ENCODE measurements at places on chromosomes 3 and 15.

DNA sequence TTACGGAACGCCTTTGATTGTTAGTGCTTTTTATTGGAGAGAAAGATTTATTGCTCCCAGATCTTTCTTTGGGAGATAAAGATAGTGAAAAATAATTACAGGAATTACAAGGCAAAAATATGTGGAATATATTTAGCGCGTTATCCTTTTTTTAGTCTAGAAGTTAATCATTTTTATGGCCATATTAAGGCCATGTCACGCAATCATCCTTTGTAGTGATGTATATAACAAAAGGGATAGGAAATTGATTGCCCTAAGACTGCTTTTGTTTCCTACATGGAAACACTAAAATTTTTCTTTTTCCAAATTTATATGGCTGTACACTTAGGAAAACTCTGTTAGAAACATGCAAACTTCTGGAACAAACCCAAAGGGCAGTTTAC, 1.5 kb downstream of the TRPC1 start:
- DNase-seq, result no peak

DNA sequence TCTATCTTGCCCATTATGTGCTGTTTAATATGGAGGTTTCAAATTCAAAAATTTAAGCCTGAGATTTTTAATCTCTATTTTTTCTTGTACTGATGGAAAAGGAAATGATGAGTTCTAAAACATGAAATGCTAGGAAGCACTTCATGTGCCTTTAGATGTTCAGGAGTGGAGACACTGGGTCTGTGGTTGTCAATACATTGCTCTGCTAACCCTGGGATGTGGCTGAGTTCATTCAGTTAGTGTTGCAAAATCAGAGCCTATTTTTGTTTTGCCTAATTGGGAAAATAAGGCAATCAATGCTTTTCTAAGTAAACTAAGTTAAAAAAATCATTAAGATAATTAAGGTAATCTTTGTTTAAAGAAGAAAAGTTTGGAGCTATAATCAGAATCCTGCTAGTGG, 83.1 kb downstream of the DIPK2A start:
- no peak for DNase-seq

GRCh38 chr15:22968366-22968765, 11.8 kb downstream of the CYFIP1 start:
- no peak for DNase-seq

DNA sequence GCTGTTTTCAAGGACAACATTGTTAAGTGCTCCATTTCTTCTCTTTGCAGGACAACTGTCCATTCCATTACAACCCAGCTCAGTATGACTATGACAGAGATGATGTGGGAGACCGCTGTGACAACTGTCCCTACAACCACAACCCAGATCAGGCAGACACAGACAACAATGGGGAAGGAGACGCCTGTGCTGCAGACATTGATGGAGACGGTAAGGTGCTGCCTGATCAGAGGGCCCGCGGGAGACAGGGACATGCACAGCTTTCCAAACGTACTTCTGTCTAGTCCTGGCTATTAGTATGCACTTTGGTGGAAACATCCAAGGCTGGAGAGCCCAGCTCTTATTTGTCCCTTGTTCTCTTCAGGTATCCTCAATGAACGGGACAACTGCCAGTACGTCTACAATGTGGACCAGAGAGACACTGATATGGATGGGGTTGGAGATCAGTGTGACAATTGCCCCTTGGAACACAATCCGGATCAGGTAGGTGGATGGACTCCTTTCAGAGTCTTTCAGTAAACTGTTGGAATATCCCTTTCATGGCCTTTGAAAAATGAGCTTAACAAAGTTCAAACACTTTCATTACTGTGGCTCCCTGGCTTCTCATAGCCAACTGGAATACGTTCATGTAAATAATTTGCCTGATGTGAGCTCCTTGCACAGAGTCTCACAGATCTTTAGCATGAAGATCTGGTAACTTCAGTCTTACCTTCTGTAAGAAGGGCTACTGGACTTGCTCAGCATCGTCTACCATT, 10.4 kb downstream of the THBS1 start:
- no peak for DNase-seq

DNA sequence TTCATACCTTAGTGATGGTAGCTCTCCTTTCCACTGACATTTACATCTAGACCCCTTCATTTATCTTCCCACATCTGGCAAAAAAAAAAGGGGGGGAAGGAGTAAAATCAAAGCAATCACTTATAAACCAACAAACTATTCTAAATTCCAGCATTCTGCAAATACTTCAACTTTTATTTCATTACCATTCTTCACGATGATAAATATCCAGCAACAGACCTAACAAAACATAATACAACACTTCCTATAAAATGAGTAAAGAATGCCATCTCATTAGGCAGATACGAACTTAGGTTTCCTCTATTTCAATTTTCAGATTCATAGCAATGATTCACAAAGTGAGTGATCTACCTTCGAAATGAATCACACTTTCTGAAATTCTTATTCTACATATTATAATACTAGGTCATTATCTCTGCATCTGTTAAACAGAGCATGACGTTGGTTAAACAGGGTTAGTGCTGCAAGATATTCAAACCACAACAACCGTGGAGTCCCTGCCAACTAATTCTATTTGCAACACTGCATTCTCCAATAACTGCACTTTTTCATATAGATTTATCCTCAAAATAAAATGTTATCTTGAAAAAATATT, at the start of gene LRRFIP2:
Gene LRRFIP2 (minus strand): TSS at position 51 of the 595 bp plus-strand sequence. CDS start 25,599 bp downstream, outside the sequence.
- no peak for DNase-seq

DNA sequence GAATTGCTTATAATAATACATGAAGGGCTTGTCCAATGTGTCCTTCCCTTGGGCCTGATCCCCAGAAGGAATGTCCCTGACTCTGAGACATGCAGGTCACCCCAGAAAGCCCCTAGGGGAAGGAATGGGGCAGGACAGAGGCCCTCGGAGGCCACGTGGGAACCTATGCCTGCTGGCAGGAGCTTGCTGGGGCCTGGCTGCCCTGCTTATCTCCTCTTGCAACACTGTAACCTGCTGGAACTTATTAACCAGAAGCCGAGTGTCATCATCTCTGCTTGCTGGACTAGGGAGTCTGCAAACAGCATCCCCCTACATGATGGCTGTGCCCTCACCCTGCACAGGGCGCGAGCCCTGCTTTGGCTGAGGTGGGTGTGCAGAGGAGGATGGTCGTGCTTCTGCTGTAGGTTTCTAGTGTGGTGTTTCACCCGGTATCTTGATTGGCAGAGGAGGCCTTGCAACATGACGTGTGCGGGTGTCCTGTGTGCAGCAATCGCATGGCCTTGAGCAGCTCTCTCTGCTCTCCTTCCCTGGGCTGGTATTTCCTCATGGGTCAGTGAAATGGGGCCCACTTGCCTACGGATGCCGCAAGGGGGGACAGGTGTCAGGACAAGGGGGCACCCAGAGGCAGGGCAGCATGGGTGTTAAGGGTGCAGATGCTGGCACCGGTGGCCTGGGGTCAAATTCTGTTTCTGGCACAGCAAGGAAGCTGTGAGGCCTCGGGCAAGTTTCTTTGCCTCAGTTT, 5.0 kb downstream of the CHST13 start:
- DNase-seq, result no peak

DNA sequence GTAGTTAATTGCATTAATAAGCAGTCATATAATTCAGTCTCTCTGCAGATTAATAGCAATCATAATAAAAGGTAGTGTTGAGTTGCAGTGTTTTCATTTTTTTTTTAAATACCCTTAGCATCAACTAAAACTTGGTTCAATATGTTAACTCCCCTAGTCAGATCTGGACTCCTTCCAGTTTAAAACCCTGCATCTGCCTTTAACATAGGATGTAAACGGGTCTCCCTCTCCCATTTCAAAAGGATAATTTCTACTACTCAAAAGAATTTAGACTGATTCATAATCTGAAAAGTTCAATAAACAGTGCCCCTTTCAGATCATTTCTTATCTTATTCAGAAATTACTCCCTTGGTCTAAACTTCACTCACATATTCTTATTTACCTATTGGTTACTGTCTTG, 11.4 kb downstream of the CPOX start:
- no peak for DNase-seq

GRCh38 chr3:163043074-163043473, 1546.5 kb downstream of the OTOL1 start:
- no peak for DNase-seq

DNA sequence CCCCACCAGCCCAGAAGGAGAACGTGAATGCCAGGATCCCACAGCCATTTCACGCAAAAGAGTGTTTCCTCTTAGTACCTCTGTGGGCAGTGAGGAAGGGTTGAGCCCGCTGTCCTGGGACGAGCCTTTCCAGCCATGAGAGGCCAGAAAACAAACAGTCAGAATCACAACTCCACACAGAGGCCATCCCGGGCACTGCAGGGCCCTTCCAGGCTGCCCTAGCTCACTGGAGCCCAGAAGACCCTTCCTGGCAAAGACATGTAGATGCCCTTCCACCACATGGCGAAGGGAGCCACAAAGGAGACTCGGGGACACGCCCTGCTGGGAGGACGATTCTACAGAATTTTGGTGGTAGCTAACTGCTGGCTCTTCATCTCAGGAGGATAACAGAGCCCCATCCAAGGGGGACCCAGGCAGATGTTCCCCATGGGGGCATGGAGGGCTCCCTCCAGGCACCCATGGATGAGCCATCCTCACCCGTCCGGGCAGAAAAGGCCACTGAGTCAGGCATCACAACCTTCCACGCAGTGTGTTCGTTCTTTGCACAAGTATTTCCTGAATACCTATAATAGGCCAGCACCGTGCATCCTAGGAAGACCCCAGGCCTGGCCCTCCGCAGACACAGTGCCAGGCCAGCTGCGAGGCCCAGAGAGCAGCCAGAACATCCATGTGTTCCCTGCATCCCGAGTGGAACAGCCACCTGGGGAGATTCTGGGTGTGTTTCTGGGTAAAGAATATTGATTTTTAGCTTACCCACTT, 47.2 kb downstream of the SLC12A8 start:
- no peak for DNase-seq

DNA sequence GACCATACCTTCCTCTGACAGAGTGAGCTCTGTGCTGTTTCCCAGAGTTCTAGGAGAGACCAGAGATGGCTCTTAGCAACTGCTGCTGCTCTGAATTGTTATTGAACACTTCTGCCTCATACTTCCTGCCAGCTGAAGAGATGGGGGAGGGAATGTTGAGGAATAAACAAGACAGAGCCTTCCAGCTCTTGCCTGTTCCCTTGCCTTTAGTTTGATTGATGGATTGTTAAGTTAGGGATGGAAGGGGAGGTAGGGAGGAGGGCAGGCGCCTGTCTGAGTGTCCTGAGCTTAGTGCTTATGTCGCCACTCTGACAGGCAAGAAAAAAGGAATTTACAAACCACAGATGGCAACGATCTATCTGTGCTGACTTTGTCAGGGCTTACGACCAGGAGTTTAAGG, 42.8 kb downstream of the ZNF609 start:
- no peak for DNase-seq

GRCh38 chr3:82999777-83000176, 1238.3 kb upstream of the GBE1 start:
- DNase-seq, result no peak

- DNase-seq, result no peak
These were observed 14.0 kb downstream of the MAPKBP1 start for GRCh38 chr15:41788262-41788661.

GRCh38 chr3:142849148-142849547, 39.7 kb downstream of the PCOLCE2 start:
- DNase-seq, result no peak

- no peak for DNase-seq
These were observed 106.0 kb downstream of the UBE2E2 start for GRCh38 chr3:23308986-23309625.

- DNase-seq, result no peak
These were observed 60.5 kb downstream of the GLDN start for GRCh38 chr15:51401872-51402517.

DNA sequence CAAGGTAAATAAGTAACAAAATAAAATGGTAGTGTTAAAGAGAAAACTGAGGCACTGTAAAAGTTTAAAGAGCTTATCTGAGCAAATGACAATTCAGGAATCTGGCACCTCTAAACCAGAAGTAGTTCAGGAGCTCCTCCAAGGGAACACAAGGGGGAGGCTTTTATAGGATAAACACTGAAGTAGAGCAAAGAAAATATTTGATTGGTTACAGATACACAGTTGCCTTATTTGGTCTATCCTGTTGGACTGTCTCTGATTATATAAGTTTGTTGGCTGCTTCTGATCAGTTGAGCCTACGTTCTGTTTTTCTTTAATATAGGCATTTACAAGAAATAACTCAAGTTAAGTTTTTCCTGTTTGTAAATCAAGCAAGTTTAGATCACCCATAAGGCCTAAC, 146.9 kb downstream of the ERC2 start:
- no peak for DNase-seq

DNA sequence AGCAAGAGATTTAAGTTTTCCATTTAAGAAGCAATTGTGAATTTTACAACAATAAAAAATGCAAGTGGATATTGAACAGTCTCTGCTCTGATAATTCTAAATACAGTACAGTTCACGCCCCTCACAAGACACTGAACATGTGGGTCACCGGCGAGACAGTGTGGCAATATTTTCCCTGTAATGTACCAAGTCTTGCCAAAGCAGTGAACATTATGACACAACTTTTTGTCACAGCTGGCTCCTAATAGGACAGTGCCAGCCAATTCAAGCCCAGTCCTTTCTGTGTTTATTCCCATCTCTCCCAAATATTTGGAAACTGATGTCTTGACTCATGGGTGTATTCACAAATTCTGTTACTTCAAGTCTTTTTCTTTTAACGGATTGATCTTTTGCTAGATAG, 62.3 kb downstream of the PPARG start:
- no peak for DNase-seq

- no peak for DNase-seq
These were observed 1.4 kb upstream of the SLC6A11 start for GRCh38 chr3:10814623-10815022.

GRCh38 chr15:46309914-46310313, 675.1 kb downstream of the SQOR start:
- DNase-seq, result no peak

DNA sequence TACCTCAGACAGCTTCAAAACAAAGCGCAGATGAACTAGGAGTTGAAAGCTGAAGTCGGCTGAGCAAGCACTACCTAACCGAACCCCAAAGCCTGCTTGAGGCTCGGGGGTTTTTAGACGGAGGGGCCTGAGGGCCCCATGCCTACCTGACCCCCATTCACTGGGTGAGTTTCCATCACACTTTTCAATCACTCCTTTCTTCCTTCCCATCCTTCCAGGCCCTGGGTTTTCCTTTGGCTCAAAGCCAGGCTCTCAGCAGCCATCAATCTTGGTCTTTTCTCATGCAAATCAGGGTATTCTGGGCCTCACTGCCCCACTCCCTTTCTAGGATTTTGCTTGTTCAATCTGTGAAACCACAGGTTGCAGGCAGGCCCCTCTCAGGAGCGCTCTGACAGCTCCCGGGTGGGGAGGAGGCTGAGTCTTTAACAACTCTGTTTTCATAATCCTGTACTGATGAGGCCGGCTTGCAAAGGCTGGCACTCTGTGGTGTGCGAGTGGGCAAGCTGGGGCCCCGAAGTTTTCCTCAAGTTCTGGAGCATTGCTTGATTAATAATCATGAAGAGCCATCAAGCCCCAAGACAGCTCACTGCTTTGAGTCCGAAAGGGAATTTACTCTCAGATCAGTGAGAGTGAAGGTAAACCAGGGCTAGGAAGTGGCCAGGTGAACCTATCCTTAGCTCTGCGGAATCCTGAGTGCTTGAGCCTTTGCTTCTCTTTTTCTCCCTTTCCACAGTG, 97.6 kb downstream of the FRMD4B start:
- no peak for DNase-seq
